ENCODE measurements at places on chromosomes 2 and 18. TPM values are rescaled to one million over a fixed set of nuclear protein-coding genes. Genes with fewer than 3 reads are reported as not detected.

DNA sequence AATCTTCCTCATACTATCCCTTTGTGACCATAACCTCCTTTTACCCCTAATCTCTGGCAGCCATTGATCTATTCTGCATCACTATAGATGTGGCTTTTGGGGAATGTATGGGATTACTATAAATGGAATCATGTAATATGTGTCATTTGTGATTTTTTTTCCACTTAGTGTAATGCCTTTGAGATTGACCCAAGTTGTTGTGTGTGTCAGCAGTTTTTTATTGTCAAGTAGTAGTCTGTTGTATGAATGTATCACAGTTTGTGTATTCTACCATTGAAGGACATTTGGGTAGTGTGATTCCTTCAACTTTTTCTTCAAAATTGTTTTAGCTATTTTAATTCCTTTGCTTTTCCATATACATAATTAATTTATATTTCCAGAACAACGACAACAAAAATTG lies 18.6 kb downstream of the VRK2 start:
- H3K36me3 ChIP-seq = no peaks in the 10 kb centered on the region
- DNase-seq = no peak
- H3K4me1 ChIP-seq = no peaks in the 10 kb centered on the region
- no peaks in the 10 kb centered on the region for H3K27me3 ChIP-seq
- H3K27ac ChIP-seq = no peak overlapping the region

GRCh38 chr2:57862727-57863126 lies 183.9 kb upstream of the VRK2 start:
- H3K4me3 ChIP-seq = no peak overlapping the region
- H3K27ac ChIP-seq = no peak overlapping the region
- H3K36me3 ChIP-seq = no peaks in the 10 kb centered on the region
- DNase-seq = no peak

GRCh38 chr18:77161383-77161782 lies 28.8 kb upstream of the MBP start:
- no peak for DNase-seq
- H3K4me1 ChIP-seq = no peaks in the 10 kb centered on the region
- H3K4me3 ChIP-seq = no peak overlapping the region
- no peaks in the 10 kb centered on the region for H3K36me3 ChIP-seq
- peaks cover 68% of the 10 kb centered on the region for H3K27me3 ChIP-seq
- H3K27ac ChIP-seq = no peak overlapping the region

DNA sequence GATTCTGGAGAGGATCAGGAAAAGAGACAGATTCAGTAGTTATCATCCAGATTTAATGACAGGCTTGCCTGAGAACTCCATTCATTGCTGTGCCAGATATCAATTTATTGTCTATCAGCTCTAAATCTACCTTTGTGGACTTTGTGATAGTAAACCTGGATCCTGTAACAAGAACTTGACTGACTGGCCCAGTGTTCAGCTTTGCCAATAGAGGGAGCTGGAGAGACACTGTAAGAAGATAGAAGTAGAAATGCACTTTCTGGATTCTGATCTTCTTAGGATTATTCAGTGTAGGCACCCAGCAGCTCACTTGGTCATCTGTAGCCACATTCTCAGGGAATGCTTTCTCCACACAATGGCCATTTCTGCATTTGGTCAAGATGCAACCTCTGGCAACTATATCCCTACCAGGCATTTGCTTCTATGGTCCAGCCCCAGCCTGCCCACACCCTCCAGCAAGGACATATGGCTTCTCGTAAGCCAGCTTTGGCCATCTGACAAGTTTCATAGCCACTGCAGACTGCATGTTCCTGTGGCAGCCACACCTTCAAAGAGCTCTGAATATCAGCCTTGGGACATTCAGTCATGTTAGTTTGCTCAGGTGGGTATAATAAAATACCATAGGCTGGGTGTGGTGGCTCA lies 6.1 kb upstream of the SERPINB8 start:
- no peaks in the 10 kb centered on the region for H3K36me3 ChIP-seq
- H3K4me3 ChIP-seq = no peak overlapping the region
- peaks cover 18% of the 10 kb centered on the region for H3K4me1 ChIP-seq
- no peak overlapping the region for H3K27ac ChIP-seq

The CYP1B1 gene
- 34.4 TPM for total RNA-seq

The INO80D gene
- total RNA-seq = 19.5 TPM

The CDK15 gene
- not detected for total RNA-seq

The VIT gene
- total RNA-seq = not detected
